ENCODE measurements at places on chromosomes 1 and 21.

DNA sequence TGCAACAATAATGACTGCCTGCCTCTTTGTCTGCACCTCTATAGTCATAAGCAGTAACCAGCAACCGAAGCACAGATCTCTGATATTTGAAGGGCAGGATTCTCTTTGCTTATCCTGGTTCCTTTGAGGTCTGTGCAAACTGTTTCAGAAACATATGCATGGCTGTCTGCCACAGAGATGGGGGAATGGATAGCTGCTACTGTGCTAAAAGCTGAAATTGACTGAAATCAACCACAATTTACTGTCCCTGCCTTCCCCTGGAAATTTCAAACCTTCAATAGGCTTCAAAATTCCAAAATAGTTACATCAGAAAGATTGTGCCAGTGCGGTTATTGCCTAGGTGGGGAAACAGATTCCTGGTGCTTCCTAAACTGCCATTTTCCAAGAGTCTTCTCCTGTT is 136.8 kb upstream of the GORAB start:
- DNase-seq = no peak

- DNase-seq = no peak
Measured at GRCh38 chr1:172149346-172149745, 271.1 kb upstream of the C1orf105 start.

- no peak for DNase-seq
Measured at GRCh38 chr21:34037009-34037795, 36.2 kb upstream of the MRPS6 start.

- DNase-seq = no peak
Measured at GRCh38 chr1:4086085-4086850, 186.2 kb upstream of the C1orf174 start.

DNA sequence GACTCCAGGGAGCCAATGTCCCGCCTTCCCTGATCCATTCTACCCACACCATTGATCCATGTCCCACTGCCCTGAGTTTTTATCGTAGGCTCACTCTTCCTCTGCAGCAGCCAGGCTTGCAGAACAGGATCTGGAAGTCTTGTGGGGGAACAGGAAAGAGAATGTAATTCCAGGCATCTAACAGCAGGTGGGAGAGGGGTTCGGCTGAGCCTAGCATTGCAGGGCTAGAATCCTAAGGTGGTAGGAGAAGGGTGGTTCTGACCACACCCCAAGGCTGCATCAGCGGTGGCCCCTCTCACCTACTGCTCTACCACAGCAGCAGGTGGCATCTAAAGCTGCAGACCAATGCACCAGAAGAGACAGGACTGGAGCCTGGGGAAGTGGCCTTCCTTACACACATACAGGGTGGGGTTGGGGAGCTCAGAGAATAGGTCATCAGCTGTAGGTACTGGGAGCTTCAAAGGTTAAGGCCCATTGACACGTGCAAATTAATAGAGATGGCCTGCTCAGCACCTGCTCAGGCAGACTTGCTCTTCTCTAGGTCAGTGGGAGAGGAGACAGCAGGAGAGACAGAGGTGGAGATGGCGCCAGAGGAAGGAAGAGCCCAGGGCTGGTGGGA is 20.5 kb downstream of the KNCN start:
- no peak for DNase-seq

All from erythroblast (primary cell).